ENCODE measurements at places on chromosomes 13 and 19.

GRCh38 chr19:14542711-14543328 lies 13.4 kb downstream of the TECR start:
- DNase-seq: no peak

- DNase-seq: peak; percentile 62
Measured at GRCh38 chr13:28532388-28533124, 37.6 kb upstream of the FLT1 start.

DNA sequence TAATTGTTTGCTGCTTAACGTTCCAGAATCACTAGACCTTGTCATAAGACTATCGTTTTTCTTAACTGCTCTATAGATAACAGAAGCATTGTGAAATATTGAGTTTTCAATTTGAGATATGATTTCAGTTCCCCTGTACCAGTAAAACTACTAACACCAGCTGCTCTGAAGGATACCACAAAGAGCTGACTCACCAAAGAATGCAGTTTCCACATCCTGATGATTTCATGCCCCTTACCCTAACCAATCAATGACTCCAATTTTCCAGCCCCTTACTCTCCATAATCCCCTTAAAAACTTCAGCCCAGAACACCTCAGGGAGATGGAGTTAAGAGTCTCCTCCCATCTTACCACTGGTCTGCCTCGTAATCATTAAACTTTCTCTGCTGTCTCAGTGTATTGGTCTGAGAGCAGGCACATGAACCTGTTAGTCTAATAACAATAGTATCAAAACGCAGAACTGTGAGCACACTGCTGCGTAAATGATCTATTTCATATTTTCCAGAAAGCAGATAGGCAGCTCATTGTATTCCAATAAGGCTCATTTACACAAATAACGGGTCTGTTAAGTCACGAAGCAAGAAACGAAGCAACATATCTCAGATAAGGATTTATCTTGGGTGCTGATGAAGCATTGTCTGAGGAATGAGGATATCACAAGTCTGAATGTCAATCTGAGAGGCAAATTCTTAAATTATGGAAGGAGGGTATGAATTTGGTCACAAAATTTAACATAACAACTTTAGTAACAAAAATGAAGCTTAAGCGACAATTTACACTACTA lies 14.1 kb upstream of the CCNA1 start:
- DNase-seq: peak; percentile 78

GRCh38 chr19:52307275-52307674 lies 10.3 kb downstream of the ZNF480 start:
- no peak for DNase-seq

DNA sequence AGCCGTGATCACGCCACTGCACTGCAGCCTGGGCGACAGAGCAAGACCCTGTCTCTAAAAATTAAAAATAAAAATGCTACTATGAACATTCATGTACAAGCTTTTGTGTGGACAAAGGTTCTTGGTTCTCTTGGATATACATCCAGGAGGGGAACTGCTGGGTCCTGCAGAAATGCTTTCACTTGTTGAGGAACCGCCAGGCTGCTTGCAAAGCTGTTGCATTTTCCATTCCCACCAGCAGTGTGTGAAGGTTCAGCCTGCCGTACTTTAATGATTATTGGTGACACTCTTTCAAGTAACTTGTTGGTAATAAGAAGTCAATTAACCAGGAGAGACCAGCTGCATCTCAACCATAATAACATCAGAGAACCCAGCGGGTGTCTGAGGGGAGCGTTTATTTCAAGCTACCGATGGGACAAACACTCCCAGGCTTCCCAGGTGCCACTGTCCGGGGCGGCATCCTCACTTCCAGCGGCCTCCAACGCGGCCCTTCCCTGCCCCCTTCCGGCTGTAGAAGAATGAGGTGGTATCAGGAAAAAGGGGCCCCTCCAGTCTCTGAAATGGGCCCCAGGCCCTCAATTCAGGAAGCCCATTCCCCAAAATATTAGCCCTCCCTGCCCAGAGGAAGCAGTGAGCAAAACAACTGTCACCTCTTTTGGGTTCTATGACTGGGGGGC lies 15.2 kb upstream of the PPP1R12C start:
- no peak for DNase-seq

DNA sequence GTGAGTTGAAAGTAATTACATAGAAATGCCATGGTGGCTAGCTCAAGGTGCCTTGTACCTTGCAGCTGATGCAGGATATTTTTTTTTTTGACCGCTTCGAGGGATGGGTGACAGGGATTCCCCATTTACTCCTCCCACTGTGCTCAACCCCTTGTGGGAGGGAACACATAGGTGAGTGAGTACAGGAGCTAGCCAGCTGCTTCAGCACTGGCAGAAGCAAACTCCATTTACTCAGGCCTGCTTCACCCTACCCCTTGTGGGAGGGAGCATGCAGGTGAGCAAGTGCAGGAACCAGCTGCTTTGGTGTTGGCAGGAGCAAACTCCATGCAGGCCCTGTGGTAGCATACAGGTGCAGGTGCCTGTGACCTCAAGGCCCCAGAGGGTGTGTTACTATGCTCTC lies 330.1 kb downstream of the TDRD3 start:
- DNase-seq: no peak

GRCh38 chr19:49938662-49939061 lies 9.4 kb upstream of the NUP62 start:
- DNase-seq: no peak

DNA sequence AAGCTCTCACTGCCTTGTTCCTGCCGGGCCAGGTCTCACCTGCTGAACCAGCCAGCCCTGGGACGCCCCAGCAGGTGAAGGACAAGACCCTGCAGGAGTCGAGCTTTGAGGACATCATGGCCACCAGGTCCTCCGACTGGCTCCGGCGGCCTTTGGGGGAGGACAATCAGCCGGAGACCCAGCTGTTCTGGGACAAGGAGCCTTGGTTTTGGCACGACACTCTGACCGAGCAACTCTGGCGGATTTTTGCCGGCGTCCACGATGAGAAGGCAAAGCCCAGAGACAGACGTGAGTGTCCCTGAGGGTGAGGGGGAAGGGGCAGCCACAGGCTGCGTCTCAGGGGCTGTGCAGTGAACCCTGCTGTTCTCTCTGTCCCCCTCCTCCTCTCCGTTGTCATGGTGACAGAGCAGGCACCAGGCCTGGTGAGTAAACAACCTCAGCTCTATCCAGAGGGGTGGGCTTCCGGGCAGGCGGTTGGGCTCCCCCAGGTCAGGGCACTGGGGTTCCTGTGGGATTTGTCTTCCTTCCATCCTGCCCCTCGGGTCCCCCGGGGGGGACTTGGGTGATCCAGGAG lies 9.7 kb downstream of the TLE6 start:
- no peak for DNase-seq

DNA sequence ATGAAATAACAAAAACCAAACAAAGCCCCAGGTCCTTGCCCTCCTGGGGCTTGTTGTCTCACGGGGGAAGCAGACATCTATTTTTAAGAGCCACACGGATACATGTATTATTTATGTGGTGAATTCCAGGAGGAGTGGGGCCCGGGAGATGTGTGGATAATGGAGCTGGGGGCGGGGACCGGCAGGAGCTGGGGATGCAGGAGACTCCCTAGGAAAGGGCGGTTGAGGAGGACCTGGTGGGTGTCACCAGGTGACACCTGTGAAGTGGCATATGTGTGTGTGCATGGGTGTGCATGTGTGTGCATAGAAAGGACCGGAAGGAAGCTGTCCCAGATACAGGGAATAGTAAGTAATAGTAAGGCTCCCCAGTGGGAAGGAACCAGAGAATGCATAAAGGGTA lies 148.9 kb downstream of the URI1 start:
- DNase-seq: no peak

- no peak for DNase-seq
Measured at GRCh38 chr19:5907241-5907640, 2.6 kb downstream of the VMAC start.

DNA sequence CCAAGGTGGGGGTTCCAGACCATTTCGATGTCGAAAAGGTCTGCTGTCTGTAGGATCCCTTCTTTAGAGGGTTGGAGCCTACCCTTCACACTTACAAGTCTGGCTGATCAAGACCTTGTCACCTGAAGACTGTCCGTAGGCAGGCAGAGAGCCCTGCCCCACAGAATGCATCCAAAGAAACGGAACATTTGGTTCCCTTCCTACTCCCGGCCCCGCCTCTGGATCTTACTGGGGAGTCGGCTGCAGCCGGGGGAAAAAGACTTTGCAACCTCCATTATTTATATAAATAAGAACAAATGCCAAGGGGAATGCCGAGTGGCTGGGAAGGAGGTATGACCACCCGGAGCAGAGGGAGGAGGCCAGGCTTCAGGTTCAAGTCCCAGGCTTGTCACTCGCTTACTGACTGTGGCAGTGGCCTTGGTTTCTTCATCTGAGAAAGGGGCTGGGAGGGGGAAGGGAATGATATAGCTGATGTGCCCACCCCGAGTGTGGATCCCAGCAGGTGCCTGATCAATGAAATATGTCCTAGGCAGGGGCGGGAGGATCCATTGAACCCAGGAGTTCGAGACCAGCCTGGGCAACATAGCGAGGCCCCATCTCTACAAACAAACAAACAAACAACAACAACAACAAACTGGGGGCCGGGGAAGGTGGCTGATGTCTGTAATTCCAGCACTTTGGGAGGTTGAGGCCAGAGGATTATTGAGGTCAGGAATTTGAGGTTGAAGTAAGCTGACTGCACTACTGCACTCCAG lies 48.7 kb downstream of the RFX2 start:
- DNase-seq: no peak

DNA sequence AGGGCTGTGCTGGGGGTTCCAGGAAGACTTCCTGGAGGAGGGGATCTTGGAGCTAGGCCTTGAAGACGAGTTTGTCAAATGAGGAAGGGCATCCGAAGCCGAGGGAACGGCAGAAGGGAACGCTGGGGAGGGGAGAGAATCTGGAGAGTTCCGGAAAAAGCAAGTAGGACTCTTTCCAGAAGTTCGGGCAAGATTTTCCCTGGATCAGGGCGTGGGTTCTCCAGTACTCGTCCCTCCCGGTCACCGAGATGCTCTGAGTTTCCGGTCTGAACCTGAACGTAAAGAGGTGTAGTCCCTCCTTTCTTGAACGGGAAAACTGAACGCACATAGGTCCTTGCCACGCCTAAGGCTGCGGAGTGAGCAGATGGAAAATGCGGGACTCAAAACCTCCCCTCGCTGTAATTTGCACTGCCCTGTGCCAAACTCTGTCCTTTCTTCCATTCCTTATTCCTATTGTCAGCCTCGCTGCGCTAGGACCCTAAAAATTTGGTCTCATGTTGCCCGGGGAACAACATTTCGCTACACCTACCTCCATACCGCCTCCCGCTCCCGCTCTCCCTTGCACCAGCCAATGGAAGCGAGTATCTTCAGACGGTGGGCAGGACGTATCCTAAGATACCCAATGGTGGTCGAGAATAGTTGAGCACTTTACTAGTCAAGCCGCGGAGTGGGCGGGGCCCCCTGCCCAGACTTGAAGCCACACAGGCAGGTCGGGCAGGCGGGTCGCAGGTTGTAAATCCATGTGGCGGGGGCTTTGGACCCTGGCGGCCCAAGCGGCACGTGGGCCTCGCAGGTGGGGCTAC lies at the start of gene GTPBP3:
Gene GTPBP3, plus strand, starts transcription at position 682 of the 803 bp plus-strand sequence. Its CDS starts 59 bp downstream, at position 741.
- DNase-seq: peak; percentile 99

- no peak for DNase-seq
Measured at GRCh38 chr13:33089311-33089710, 73.1 kb downstream of the KL start.

DNA sequence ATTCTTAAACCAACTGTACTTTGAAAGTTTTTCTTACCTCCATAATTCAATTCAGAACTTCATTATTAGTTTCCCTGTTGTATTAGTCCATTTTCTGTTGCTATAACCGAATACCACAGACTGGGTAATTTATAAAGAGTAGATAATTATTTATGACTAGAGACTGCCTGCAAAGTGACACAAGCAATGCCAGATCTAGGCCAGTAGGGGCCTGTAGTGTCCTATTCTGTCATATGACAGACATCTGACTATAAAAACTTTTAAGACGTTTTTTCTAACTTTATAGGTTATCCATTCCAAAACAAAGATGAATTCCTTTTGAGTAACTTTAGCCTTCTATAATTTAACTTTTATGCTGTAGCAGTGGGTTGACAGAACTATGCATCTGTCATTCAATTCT lies 2783.8 kb downstream of the PCDH9 start:
- no peak for DNase-seq

- DNase-seq: no peak
Measured at GRCh38 chr13:92126399-92126798, 728.0 kb downstream of the GPC5 start.

- DNase-seq: peak; percentile 33
Measured at GRCh38 chr13:31056644-31057271, 104.9 kb downstream of the HSPH1 start.

GRCh38 chr19:46860846-46861690 lies at the start of gene ARHGAP35:
Gene ARHGAP35 (plus strand): TSS chr19:46860997. CDS start chr19:46918676, 57,679 bp downstream.
- DNase-seq: peak; percentile 92

GRCh38 chr13:102536196-102536595 lies 60.6 kb upstream of the TPP2 start:
- no peak for DNase-seq

DNA sequence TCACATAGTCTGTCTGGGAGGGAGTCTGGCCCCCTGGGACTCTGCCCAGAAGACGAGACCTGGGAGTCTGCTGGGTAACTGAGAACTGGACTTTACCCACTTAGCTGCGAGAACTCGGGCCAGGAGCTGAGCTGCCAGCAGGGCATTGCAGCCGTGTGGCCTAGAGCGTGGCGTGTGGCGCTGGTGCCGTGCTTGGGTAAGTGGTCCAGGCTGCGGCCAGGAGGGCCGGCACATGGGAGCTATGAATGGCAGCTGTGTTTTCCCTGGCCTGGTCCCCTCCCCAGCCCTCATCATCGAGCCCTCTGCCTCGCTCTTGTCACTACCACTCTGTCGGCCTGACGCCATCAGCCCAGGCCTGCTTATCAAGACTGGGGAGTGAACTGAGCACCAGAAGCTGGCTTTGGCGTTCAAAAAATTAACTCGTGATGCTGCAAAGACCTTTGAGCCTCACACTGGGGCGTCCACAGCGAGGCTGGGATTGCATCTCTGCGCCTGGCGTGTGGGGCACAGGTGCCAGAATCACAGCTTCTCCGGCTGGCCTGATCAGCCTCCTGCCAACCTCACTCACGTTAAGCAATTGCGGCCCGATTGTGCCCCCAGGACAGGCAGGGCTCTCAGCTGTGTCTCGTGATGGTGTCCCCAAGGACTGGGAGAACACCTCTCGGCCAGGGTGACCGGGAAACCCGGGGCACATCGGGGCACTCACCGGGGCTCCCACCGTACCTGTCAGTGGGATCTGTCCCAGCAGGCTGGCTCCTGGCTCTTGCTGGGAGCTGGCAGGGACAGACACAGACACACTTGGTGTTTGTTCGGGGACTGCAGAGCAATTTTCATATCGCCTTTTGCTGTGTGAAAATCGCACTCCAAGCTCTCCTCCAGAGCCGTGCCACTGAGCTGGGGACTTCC lies 85.9 kb downstream of the KDM4B start:
- no peak for DNase-seq

- no peak for DNase-seq
Measured at GRCh38 chr19:51319649-51320279, 8.3 kb downstream of the IGLON5 start.
